ENCODE measurements at places on chromosomes 5 and 9.

DNA sequence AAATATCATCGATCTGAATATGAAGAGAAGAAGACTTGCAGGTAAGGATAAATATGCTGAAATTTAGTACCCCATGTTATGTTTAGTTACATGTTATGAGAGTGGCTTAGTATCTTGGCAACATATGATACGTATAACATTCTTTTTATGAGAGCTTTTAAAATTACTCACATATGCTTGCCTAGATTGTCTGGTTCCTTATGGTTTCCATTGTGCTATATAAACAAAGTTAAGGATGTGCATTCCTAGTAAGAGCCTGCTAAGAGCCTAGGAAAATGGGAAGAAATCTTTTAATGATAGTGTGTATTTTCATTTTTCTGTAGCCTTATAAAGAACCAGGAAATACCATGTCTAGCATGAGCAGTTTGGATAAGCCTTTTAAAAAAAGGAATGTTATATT is 112.0 kb upstream of the KCNN2 start:
- DNase-seq = no peak

DNA sequence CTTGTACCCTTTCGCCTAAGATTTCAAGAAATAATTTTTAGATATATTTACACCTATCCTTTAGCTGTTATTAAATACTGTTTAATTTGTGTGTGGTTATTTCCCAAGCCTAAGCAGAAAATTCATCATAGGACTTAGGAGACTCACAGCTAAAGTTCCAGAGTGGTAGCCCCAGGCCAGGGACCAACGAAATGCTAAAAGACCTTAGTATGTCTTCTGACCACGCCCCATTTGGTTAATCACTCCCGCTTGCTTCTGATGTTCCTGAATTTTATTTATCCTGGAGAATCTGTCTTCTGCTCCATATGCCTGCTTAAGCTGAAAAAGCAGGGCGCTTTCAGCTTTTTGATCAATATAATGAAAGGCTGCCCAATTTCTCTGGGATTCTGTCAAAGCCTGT is 18.7 kb upstream of the SEMA6A start:
- no peak for DNase-seq

DNA sequence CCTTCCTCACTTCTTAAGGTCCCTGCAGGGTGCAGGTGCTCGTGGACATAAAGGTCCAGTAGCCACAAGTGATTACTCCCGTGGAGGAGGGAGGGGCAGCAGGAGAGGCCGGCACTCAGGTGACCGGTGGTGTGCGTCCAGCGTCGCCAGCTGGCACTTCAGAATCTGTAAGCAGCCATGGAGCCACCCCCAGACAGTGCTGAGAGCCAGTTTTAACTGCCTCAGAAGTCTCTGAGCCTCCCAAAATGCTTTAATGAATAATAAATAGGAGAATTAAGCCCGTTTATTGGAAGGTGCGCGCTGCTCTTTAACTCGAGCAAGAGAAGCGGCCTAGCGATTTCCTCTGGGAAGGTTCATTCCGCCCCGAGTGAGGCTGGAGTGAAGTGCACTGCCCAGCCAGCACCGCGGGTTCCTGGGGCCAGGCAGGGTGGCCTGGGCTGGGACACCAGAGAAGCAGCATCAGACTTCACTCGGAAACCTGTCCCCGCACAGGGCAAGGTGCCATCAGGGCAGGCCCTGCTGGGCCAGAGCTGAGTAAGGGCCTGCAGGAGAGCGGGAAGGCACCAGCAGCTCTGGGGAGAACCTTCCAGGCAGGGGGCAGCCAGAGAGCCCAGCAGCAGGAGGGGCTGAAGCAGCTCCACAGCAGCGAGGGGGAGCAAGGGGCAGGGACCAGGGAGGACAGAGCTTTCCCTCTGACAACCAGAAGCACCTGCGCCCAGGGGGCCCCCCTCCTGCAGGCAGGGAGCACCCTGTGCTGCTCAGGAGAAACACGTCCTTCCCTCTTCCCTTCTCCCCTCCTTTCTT is 61.2 kb downstream of the VAV2 start:
- no peak for DNase-seq

GRCh38 chr5:55338092-55338613 is 30.4 kb downstream of the MTREX start:
- no peak for DNase-seq

DNA sequence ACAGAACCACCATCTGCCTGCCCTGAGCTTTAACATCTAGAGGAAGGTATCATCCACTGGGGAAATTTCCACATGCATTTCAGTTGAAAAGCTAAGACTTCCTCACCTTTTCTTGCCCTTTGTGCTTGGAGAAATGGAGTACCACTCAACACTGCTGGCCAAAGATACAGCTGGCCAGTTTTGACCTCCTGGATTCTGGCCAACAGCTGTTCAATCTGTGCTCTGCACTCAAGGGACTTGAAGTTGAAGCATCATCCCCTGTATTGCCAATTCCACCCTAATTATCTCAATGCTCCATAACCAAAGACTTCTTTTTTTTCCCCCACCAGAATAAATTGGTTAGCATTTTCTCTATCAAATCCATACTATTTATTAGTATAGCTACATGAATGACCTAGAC is 70.4 kb upstream of the PRDM9 start:
- no peak for DNase-seq

DNA sequence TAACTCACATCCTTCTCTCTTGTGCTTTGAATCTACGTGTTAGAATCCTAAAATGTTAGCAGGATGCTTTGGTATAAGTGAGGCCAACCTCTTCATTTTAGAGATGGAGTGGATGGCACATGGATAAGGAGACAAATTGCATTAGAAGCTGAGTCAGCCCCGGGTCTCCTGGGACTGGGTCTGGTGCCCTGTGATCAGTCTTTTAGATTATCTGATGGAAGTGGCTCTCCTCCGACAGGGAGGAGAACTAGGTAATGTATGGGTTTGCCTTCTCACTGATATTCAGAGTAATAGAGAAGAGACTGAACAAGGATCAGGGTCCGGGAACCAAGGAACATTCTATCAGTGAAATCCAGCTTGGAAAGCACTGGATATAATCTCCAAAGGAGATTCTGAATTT is 74.9 kb upstream of the TNFSF8 start:
- no peak for DNase-seq

DNA sequence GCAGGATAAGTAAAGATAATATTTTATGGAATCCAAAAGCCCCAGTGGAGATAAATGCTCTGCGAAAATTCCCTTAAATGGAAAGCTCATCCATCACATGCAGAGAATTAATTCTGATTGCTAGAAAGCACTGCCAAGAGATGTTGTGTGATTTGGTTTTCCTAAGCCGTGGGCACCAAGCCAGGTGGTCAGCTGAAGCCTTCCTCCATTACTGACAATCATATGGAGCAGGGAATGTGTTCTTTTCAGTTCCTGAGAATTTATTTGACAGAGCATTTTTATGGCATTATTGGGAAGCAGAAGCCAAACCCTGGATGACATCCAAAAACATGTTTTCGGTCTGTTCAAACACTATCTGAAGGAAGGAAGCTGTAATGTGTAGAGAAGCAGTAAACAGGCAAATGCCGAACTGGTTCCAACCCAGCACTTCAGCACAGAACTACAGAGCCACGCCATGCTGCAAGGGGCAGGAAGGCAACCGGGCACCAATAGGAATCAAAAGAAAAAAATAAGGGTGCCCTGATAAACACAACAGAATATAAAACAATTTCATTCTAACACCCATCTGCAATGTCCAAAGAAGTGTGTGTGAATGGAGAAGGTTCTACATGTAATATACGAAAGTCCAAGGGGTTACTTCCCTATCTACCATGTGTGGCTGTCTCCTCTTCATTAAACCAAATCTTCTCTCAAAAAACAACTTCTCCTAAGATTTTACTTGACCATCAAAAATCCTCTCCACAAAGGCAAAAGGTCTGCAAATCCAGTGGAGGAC is 12.3 kb downstream of the ARSB start:
- no peak for DNase-seq

GRCh38 chr5:95081982-95082381 is 202.9 kb downstream of the MCTP1 start:
- no peak for DNase-seq

GRCh38 chr9:74772121-74772520 is 115.6 kb downstream of the TRPM6 start:
- no peak for DNase-seq

GRCh38 chr9:129338724-129339430 is 160.8 kb upstream of the IER5L start:
- no peak for DNase-seq

- no peak for DNase-seq
These were observed 17.9 kb downstream of the EXOSC2 start for GRCh38 chr9:130711469-130711868.

Data from upper lobe of right lung (tissue), 1 donor.